ENCODE measurements at places on chromosomes 4 and X. TPM values are rescaled to one million over a fixed set of nuclear protein-coding genes. Genes with fewer than 3 reads are reported as not detected.

GRCh38 chr4:8306511-8307021, 37.0 kb downstream of the HTRA3 start:
- DNase-seq = peak; percentile 60

- DNase-seq = peak; percentile 81
Measured at GRCh38 chrX:11064851-11065600, 46.1 kb upstream of the HCCS start.

Gene HERC6
- 1.3 TPM for polyA plus RNA-seq

Gene ABLIM2
- polyA plus RNA-seq = not detected
